AG04450 (cell line): ENCODE measurements at places on chromosomes 11 and 22.

GRCh38 chr11:13301522-13301921, 23.9 kb downstream of the BMAL1 start:
- DNase-seq: no peak

DNA sequence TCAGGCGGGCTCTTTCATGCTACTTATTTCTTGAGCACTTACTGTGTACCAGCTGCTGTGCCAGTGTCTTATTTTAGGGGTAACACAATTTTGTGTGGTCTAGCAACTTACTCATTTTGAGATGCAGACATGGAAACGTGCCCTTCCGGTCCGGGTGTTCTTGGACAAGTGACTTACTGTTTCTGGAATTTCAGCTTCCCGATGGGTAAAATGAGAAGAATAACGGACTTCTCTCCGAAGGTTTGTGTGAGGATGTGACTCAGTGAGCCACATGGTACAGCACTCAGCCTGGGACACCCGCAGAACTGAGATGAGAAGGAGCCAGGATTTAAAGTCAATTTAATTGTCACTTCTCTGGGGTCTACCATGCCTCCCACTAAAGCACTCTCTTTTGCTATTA, 114.5 kb upstream of the SYT13 start:
- DNase-seq: peak; percentile 24

DNA sequence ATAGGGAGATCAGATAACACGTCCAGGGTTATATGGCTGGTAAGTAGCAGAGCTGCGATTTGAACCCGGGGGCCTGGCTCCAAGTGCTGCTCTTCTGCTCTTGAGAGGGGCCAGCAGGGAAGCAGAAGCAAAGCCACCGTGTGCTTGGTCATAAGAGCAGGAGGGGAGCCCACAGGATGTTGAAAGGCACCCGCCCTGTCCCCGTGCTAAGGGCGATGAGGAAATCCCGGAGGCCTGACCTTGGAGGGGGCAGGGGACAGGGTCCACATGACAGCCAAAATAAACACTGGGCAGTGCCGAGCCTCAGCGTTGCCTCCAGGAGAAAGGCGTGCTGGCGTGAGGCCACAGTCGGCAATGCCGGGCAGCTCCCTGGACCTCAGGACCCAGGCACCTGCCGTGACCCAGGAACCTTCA, 28.8 kb downstream of the TOM1 start:
- DNase-seq: no peak

DNA sequence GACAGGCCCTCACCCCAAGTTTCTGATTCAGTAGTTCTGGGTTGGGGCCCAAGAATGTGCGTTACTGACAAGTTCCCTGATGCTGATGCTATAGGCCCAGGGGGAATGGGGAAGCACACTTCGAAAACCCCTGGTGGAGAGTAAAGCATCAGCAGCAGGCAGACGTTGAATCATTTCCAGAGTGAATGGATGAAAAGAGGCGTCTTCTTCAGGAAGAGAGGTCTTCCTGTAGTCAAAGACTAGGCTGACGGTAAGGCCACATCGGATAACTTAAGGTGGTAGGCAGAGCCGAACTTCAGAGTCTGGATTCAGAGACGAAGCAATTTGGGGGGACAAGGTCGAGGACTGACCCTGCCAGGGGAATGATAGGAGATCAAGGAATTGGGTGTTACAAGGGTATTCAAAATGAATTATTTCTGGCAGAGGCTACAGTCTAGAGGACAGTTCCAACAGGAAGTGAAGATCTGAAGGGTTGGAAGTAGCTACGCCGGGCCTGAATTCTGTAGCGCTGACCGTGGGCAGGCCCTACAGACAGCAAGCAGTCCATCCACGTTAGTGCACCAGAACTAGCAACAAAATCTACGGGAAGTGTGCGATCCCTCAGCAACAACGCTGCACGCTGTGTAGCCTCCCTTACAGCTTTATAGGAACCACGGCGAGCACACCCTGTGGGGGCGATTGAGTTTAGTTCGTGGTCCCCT, 862 bp upstream of the CENATAC start:
- DNase-seq: no peak

GRCh38 chr11:1628506-1629325, 859 bp upstream of the KRTAP5-5 start:
- no peak for DNase-seq

DNA sequence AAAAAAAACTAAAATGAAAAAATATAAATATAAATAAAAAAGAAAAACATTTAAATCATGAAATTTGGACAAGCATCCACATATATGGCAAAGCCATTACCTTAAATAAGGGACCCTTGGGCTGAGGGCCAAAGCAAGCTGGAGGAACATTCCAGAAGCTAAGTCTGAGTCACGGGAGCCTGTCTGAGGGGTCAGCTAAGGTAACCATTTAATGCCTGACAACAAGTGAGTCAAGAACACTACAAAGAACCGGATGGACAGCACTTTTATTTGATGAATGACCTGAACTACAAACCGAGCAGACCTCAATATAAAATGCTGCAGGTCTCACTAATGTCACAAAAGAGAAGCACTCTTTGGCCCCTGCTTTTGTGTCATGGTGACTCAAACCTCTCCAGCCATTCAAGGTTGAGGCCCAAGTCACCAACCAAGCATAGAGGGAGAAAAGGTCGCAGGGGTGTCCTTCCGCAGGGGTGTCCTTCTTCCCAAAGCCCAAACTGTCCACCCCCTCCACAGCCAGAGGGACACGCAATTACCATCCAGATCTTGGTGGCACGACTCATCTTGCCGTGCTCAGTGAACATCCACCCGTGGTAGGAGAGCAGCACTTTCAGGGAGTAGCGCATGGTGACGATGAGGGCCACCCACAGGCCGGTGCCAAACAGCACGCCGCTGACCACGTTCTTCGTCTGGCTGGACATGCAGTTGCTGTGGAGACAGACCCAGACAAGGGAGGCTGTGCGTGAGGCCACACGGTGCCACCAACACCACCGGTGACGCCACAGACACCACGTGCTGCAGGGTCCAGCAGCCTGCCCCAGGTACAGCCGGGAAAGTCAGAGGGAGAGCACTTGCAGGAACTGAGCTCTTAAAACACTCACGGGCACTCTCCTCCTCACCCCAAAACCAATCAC, 34.5 kb downstream of the CPT1A start:
- peak; percentile 29 for DNase-seq

DNA sequence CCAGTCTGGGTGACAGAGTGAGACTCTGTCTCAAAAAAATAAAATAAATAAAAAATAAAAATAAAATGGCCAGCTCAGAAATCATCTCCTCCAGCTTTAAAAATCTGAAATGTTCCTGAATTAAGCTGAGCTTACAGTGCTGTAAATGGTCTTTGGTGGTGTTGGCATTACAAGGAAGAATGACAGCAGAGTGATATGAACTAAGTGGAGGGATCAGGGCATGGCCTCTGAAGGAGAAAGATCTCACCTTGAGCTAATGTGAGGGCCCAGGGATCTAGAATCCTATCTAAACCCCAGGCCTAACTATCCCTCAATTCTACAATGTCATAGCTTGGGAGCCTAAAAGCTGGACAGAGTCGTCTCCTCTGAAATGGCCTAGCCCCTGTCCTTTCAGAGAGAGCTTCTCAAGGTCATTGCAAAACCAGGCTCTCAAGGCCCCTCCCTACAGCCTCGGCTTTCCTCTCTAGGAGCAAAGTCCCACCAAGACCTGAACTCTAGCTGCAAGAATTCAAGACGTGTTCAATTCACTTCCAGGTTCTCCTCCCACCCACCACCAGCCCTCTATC, 345.4 kb downstream of the BUD13 start:
- DNase-seq: no peak

DNA sequence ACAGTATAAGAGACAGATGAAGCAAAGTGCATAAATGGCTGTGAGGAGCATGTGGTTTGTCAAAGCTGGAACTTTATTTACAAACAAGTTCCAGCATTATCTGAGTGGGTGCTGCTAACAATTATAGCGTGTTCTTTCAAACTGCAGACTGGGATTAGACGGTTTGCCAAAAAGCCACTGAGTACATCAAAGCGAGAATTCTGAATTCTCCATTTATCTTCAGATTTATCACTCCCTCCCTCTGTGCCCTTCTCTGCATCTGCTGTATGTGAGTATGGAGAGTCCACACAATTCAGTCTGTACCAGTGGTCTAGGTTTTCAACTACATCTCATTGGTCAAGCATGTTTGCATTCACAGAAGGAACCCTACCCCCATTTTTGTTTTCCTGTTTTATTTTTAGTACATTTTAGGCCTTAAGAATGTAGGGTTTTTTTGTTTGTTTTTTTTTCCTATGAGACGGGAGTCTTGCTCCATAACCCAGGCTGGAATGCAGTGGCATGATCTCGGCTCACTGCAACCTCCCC, 18.1 kb upstream of the INCENP start:
- DNase-seq: no peak
